Brain microvascular endothelial cell (primary cell): ENCODE measurements at places on chromosomes 12 and 14.

DNA sequence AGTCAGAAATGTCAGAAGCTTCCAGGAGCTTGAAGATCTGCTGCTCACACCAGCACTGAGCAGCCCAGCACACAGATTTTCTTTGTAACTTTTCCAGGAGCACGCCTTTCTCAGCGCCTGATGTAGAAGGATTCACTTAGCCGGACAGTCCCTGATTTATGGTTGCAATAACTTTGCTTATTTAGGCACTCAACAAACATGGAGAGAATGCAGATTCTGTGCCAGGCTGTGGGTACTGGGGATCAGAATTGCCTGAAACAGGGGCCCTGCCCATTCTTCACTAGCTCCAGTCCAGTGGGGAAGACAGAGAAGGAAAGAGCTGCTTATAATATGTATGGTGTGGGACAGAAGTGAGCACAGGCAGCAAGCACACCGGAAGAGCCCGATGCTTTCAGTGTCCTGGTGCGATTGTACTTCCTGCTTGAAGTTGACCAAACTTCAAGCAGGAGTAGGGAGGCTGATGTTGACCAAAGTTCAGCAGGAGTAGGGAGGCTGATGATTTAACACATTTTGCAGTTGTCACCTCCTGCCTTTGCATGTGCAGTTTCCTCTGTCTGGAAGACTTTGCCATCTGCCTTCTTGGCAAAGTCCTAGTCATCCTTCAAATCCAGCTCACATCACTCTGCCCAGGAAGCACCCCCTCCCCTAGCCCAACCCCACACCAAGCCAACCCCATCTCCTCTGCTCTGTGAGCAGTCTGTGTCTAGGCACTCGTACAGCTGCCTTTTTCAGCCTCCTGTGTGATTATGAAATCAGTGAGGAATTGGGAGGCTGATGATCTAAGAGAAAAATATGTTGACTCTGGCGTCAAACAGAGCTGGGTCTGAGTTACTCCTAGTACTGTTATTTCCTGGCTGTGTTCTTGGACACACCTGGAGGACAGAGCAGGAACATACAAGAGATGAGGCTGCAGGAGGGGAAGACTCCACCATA is 12.0 kb upstream of the PRIMA1 start:
- no peak for DNase-seq

- no peak for DNase-seq
Observed at GRCh38 chr12:107760207-107760808, 629 bp downstream of the PRDM4 start.

DNA sequence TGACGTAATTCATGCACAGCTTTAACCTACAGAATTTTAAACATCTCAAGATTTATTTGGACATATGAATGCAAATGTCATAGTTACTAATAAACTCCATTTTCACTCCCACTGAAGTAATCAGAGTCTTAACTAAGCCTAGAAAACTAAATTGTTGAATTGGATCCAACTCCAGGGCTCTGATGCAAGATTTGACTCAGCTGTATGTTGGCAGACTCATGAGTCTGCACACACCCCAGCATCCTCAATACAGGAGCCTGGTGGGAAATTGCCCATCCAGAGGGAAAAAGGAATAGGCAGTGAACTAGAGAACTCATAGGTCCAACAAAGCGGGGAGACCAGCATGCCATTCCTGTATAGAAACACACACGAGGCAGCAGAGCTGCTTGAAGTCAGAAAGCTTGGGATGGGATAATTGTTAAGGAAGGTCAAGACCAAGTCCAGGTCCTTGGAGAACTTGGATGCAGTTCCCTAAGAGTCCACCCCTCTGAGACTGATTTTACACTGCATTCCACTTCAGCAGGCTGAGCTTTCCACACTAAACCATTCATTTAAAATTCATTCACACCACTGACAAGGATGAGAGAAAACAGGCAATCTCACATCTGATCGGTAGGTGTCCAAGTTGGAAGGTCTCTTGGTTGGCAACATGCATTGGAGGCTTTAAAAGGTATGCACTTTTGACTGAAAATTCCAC is 14.4 kb downstream of the TMTC1 start:
- DNase-seq = peak; percentile 60

GRCh38 chr14:102164241-102164641 is 24.5 kb downstream of the WDR20 start:
- peak; percentile 39 for DNase-seq

DNA sequence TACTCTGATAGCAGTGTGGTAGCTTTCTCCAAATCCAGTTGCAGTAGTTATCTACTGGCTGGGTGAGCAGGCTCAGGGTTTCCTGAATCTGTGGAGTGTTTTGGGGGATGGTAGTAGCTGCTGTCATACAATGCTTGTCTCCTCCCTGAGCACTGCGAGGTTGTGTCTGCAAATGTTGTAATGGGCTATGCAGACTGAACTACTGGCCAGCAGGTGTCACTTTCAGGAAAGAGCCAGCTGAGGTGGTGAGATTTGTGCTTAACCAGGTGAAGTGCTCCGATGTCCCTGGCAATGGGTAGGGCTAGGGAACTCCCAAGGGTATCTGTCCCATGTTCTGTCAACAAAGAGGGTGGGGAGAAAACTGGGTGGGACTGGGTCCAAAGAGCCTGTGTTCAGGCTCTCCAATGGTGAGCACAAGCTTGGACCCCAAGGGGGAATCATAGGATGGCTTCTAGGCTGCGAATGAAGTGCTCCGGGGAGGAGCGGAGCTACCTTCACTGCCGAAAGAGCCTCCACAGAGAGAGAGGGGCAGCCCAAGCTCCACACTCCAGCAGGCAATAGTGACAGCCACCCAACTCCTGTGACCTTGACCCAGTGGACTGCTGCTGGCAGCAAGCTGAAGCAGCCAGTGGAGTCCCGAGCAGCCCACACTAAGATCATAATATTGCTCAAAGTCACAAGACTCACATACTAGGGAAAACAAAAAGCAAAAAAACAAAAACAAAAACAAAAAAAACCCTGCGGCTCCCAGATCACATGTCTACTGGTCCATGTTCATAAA is 1324.0 kb upstream of the USP15 start:
- no peak for DNase-seq
